ENCODE measurements at places on chromosomes 7 and 10.

GRCh38 chr7:150369748-150370501 lies 1.3 kb downstream of the REPIN1 start:
- no peak for DNase-seq

DNA sequence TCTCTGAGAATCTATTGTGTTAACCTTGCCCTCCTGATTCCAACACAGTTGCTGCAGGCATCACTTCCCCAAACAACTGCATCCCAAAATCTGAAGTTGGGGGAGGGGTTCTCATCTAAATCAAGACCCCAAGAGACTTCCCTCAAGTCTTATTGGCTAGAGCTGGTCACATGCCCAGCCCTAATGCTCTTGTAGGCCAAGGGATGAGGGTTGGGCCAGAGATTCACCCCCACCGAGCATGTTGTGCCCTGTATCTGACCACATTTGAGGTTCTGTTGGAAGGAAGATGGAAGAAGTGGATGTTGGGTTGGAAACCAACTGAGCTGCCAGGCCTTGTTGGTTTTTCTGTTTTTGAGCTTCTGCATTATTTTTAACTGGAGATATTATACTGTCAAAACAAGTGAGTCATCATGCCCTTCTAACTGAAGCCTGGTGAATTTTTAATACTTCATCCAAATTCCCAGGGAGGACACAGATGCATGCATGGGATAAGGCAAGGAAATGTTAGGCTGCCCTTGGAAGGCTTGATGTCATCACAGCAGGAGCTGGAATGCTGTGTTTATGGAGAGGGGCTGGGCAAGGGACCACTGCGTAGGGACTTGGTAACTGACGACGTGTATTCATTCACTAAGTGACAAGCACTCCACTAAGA lies 68.6 kb upstream of the CACUL1 start:
- DNase-seq = no peak

- DNase-seq = no peak
These were observed 349.5 kb upstream of the PLXDC2 start for GRCh38 chr10:19466709-19467108.

DNA sequence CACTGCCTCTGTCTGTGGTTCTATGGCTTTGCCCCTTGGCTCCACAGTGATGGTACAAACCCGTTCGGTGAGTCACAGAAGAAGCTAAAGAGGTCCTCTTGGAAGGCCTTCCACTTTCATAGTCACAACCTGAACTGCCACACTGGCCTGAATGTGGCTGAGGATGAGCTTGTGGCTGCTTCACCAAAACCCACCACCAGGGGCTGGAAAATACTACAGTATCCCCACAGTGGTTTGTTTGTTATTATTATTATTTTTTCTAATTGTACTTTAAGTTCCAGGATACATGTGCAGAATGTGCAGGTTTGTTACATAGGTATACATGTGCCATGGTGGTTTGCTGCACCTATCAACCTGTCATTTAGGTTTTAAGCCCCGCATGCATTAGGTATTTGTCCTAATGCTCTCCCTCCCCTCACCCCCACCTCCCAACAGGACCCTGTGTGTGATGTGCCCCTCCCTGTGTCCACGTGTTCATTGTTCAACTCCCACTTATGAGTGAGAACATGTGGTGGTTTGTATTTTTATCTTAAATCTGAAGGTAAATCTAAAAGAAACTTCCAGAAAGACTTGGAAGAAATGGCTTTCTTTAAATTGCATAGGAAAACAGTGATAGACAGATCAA lies 160.8 kb upstream of the NPSR1 start:
- DNase-seq = no peak

- no peak for DNase-seq
These were observed 24.6 kb upstream of the ASL start for GRCh38 chr7:66050990-66051448.

- no peak for DNase-seq
These were observed 17.6 kb downstream of the NEURL1 start for GRCh38 chr10:103510791-103511752.

All from T-cell (primary cell).